ENCODE measurements at places on chromosomes 7 and 10.

DNA sequence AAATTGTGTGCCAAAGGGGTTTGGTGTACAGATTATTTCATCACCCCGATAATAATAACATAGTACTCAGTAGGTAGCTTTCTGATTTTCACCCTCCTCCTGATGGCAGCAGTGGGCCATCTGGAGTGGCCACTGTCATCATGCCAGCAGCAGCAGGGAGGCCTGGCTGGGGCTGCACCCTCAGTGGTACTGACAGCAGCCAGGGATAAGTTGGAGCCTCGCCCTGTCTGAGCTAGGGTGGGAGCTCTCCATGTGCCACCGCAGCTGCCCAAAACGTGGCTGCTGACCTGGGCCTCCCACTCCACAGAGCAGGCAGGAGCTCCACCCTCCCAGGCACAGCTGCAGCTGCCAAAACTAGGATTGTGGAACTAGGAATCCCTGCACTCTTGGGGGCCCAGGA, 700.8 kb upstream of the KCND2 start:
- DNase-seq, result no peak

GRCh38 chr7:27533652-27534081, 129.0 kb downstream of the HIBADH start:
- no peak for DNase-seq

- no peak for DNase-seq
Measured at GRCh38 chr7:149125189-149125862, 798 bp downstream of the ZNF425 start.

- DNase-seq, result no peak
Measured at GRCh38 chr7:71424166-71425035, 292.5 kb downstream of the GALNT17 start.

DNA sequence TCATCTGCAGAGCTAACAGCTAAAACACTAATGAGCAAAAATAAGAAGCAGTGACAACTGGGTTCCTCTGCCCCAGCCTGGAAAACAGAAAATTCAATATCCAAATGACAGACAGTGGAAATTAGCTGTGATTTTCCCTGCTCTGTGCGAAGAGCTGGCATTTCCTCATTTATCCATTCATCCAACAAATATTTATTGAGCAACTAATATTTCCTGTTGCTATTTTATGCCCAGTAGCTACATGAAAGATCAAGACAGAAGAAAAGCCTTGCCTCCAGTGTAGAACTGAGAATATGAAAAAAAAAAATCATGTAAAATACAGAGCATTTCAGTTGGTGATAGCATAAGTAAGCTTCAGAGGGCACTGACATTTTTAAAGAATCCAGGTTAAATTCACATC, 140.9 kb downstream of the ABCA13 start:
- no peak for DNase-seq

DNA sequence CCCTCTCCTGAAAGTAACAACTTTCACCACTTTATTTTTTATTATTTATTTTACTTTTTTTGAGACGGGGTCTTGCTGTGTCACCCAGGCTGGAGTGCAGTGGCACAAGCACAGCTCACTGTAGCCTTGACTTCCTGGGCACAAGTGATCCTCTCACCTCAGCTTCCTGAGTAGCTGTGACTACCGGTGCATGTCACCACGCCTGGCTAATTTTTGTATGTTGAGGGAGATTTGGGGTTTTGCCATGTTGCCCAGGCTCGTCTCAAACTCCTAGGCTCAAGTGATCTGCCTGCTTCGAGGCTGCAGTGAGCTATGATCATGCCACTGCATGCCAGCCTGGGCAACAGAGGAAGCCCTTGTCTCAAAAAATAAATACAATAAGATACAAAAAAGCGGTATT, 14.9 kb upstream of the SLIT1 start:
- DNase-seq, result no peak

DNA sequence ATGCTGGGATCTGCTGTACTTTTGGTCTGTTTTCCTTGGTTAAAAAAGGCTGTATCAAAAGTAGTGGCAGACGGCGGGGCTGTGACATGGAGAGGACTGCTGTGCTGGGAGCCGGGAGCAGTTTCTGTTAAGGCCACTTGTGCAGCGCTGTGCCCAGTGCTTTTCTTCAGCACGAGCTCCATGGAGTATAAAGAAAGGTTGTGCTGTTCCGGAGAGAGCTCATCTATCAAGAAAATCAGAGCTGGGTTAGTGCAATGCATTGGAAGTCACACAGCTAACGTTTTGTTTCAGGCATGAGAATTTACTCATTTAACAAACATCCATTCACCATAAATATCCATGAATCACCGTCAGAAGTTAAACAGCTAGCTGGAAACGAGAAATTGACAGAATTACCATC, 62.0 kb downstream of the KIAA1549 start:
- DNase-seq, result no peak

- DNase-seq, result no peak
Measured at GRCh38 chr10:24385776-24386175, 176.8 kb downstream of the KIAA1217 start.

DNA sequence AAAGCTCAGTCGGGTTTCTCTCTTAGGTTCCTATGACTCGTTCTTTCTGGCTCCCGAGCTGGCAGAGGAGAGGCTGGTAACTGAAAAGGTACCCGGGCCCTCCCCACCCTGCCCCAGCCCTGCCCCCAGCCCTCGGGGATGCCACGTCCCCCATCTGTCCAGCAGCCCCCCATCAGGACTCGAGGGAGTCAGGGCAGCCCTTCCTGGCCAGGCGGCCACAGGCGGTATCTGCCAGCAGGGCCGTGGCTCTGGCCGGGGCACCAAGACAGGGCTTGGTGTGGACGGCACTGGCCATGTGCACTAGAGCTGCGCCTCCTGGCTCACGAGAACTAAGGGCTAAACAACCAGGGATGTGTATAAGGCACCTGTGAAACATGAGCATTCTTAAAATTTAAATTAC, 29.7 kb downstream of the KNDC1 start:
- no peak for DNase-seq

GRCh38 chr7:92836489-92836999, at the start of gene CDK6:
CDK6 (minus strand) TSS chr7:92836573; CDS start chr7:92833323, 3,250 bp downstream.
- DNase-seq, result peak; percentile 81

GRCh38 chr7:137684776-137685175, 162.0 kb downstream of the DGKI start:
- DNase-seq, result no peak

- no peak for DNase-seq
Measured at GRCh38 chr10:29691564-29692072, 56.8 kb upstream of the SVIL start.

GRCh38 chr10:6185039-6185716, 17.6 kb upstream of the PFKFB3 start:
- no peak for DNase-seq

DNA sequence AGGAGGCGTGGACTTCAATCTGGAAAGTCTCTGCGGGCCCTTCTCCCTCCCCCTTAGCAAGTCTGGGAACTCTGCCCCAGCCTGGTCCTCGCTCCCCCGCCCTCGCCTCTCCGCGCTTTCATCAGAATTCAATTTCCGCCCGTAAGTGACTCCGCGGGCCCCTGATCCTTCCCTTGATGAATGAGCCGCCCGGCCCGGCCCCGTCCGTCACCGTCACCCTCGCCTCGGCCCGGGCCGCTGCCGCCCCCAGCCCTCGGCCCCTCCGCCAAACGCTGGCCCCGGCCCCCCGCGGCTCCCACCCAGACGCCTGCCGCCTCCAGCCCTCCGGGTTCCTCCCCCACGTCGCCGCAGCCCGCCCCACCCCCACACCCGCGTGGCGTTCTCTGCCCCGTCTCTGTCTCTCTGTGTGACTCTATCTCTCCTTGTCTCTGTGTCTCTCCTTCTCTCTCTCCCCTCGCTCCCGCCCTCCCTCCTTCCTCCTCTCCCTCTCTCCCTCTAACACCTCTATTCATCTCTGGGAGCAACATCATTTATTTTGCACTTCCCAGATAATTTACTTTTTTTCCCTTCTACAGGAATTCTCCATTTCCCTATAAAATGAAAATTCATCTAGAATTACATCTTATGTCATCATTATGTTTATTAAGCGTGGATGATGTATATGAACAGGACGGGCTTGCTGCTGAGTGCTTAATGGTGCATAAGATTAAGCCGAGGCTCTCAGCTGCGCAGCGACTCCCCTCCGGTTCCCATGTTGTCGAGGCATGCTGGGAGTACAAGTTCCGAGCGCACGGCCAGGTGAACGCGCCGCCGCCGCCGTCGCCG, 91.2 kb upstream of the PAX2 start:
- DNase-seq, result peak; percentile 47

DNA sequence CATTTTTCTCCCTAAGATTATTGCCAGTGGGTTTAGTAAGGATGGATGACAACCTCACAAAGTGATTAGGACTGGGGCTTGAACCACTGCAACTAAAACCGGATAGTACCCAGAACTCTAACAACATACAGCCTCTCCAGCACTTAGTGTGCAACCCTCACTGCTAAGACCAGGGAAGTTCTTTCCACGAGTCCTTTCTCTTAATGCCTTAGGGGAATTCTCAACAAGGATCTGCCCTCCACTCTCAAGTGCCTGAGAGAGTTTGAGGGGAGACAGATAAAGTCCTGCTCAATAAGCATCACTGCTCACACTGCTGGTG, 104.6 kb downstream of the NRP1 start:
- DNase-seq, result no peak

DNA sequence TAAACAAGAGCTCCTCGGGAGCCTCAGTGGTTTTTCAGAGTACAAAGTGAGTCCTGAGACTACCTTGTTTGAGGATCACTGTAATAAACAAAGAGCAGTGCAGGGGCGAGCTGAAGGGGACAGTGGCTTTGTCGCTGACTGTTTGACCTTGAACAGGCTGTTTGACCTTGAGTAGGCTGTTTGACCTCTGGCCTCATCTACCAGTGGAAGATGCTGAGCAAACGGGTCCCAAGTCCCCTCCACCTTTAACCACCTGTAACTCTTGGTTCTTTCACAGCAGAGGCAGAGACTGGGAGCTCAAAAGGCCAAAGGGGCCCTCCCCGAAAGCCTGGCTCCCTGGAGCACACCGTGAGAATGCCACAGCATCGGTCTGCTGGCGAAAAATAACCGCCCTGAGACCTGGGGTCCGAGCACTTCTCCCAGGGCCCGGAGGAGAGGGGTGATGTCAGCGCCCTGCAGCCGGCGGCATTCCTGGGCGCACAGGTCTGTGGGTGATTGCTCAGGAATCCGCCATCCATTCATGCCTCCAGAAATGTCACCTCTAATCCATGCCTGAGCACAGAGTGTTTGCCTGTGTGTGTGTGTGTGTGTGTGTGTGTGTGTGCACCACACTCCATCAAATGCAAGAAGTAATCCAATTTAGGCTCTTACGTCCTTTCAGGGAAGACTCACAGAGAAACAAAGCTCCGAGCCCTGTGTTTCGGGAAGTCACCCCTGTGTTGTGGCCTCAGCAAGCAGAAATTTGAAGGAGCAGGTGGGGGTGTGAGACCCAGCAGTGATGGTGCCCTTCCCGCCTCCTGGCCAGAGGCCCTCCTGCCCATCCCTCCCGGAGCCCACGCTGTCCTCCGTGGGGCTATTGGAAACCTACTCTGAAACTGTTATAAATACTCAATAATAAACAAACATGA, 66.5 kb downstream of the ASB13 start:
- DNase-seq, result no peak

DNA sequence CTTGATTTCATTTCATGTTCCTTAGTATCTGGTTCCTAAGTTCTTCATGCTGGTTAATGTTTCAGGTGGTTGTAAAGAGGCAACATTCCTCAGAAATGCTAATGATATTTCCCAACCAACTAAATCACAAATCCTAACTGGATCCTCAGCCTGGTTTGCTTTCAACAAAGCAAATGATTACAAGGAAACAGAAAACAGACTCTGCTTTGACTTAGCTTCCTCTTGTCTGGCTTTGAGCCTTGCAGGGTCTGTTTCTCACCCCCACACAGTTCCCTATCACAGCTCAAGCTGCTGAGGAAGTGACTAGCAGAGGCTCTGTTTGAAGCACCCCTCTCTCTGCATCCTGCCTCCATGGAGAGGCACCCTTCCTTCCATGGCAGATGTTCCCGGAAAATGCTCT, 130.2 kb upstream of the CTTNBP2 start:
- no peak for DNase-seq

DNA sequence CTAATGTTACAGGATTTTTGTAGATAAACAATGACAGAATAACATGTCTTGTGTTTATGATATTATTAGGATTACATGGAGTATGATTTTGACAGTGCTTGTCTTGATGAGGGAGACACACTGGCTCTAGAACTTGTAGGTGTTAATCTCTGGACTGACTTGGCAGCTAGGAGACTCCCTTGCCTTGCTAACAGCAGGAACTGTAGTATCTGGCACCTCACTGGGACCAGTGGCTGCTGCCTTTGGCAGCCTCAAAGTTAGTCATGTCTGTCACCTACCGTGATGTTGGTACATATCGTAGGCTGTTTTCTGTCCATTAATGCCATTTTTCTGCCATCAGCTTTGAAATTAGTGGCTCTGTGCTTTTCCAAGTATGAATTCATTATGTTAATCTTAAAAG, 261.5 kb downstream of the CDK14 start:
- no peak for DNase-seq

GRCh38 chr7:158266426-158266816, 321.2 kb downstream of the PTPRN2 start:
- DNase-seq, result no peak

GRCh38 chr10:48363617-48364355, 57.3 kb downstream of the MAPK8 start:
- DNase-seq, result peak; percentile 42

- no peak for DNase-seq
Measured at GRCh38 chr7:111424768-111425167, 137.5 kb downstream of the IMMP2L start.

DNA sequence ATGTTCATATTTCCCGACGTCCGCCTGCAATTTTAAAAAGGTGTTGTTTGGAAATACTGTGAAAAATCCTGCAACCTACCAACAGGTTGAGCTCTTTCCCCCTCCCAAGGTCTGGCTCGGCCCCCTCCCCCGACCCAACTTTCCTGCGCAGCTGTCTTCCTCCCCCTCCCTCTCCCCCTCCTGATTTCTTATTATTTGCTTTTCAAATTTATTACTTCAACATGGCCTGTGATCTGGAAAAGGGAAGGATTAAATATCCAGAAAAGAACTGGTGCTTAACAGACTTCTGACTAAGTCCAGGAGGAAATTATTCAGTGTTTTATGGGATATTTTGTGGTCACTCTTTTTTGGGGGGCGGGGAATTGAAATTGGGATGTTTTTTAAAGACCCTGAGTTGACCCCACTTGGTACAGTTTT, 2.4 kb downstream of the ARID5B start:
- DNase-seq, result no peak

GRCh38 chr7:114415064-114415989, 712 bp downstream of the FOXP2 start:
- no peak for DNase-seq

DNA sequence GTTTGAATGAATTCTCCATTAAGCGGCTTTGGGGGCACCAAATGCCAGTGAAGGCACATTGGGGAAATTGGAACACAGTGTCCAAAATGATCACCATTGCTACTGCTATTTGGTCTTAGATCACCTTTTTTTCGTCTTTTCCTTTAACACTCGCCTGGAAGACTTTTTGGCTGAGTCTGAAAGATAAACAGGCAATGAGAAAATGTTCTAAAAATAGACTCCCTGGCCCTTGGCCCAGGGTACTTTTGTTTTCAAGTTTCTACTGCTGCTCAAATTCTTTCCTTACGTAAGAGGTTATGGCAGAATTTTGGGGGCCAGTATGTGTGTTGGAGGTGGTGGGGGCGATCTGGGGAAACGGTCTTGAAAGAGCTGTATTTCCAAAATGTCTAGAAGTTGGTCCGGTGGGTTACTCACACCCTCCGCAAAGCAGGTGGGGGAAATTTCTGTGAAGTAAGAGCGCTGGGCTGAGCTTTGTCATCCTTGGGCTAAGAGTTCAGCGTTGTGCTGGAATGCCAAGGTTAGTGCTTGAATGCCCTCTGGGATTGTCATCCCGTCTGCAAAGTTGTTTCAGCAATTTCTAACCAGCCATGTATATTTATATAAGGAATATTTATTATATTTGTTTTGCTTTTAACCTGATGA, 1.3 kb upstream of the ITPRIP start:
- DNase-seq, result no peak

All from activated naive CD4-positive, alpha-beta T cell treated with anti-CD3 and anti-CD28 coated beads, Interleukin-2, amount 10 ng/mL, durations not matched to agents 7 days and 5 days (primary cell).